Glomerular endothelial cell (primary cell): ENCODE measurements at places on chromosomes 3 and 15. TPM values are rescaled to one million over a fixed set of nuclear protein-coding genes. Genes with fewer than 3 reads are reported as not detected.

SLCO2A1 gene
- 1.6 and 2.2 TPM in 2 replicates for total RNA-seq

FAN1 gene
- 7.7 and 9.7 TPM in 2 replicates for total RNA-seq

PAQR9 gene
- total RNA-seq = not detected in 2 replicates

- DNase-seq = no peak
Observed at GRCh38 chr15:70356919-70357318, 259.2 kb upstream of the TLE3 start.

- no peak for DNase-seq
Observed at GRCh38 chr3:1117843-1118473, 25.1 kb downstream of the CNTN6 start.

DNA sequence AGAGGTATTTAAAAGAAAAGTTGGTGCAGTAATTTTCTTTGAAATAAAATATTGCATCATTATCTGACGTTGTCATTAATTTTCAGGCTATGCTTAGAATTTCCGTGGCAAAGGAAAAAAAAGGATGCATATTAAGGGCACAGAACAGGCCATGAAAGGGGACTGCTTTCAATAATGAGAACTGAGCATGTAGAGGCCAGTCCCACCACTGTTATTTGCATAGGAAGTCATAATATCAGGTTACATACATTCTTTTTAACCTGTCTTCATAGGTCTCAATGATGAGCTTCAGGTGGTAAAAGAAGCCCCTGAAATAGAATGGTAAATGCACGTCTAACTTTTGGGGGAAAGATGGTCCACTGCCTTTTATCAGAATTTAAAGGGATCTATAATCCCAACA lies 272.1 kb upstream of the ALCAM start:
- DNase-seq = no peak

DNA sequence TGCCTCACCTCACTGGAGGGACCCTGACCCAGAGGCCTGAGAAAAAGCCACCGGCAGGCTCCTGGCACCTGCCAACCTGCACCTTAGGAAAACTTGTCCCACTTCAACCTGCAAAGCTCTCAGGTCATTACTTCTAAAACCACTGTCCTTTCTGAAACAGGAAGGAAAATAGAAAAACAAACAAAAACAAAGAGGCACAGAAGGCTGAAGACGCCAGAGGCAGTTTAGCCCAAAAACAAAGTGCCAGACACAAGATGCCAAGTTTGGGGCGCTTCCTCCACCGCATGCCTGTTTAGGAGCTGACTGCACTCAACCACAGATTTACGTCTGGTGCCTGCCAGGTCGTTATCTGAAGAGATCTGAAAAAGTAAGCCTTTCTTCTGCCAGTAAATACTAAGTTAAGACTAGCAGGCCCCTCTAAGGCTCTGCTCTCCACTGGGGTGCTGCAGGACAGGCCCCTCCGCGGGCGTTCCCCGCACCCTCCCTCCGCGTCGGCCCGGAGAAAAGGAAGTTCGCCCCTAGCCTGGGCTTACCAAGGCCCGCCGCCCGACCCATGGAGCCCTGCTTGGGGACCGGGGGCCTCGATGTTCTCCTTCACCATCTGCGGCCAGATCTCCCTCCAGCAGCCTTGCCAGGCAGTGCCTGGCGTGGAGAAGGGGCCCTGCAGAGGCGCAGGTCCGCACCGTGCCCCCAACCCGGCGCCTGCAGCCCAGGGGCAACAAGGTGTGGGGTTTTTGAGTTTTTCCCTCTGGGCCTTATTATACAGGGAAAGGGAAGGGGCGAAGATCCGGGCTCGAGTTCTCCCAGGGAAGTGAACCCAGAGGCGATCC lies 1.3 kb downstream of the GOLGA8A start:
- DNase-seq = no peak

- DNase-seq = no peak
Observed at GRCh38 chr15:50259276-50259675, 6.2 kb downstream of the HDC start.
